ENCODE measurements at places on chromosomes 6 and 20. TPM values are rescaled to one million over a fixed set of nuclear protein-coding genes. Genes with fewer than 3 reads are reported as not detected.

The SLC12A5 gene
- 8.7 TPM for total RNA-seq

GRCh38 chr6:135743476-135743875 lies 108.0 kb upstream of the PDE7B start:
- no peaks in the 10 kb centered on the region for H3K36me3 ChIP-seq
- DNase-seq: no peak
- no peak overlapping the region for H3K4me3 ChIP-seq
- H3K27ac ChIP-seq: no peak overlapping the region
- no peaks in the 10 kb centered on the region for H3K4me1 ChIP-seq
- no peaks in the 10 kb centered on the region for H3K27me3 ChIP-seq

GRCh38 chr6:37134396-37135191 lies 35.4 kb upstream of the PIM1 start:
- peaks cover 89% of the 10 kb centered on the region for H3K4me1 ChIP-seq
- peak; percentile 97 for DNase-seq
- peak overlapping the region; percentile 98 for H3K27ac ChIP-seq
- H3K4me3 ChIP-seq: peak overlapping the region; percentile 43

The KIAA1586 gene
- total RNA-seq: 8.6 TPM

The MOG gene
- total RNA-seq: not detected

The CDK19 gene
- total RNA-seq: 34.0 TPM

GRCh38 chr6:40407239-40407638 lies 179.9 kb downstream of the LRFN2 start:
- H3K27me3 ChIP-seq: peaks cover 22% of the 10 kb centered on the region
- no peaks in the 10 kb centered on the region for H3K36me3 ChIP-seq
- no peak overlapping the region for H3K4me3 ChIP-seq

- H3K27ac ChIP-seq: no peak overlapping the region
- H3K4me3 ChIP-seq: no peak overlapping the region
- no peaks in the 10 kb centered on the region for H3K36me3 ChIP-seq
Observed at GRCh38 chr6:118981884-118982574, 47.1 kb upstream of the MCM9 start.

The SNAP25 gene
- not detected for total RNA-seq

DNA sequence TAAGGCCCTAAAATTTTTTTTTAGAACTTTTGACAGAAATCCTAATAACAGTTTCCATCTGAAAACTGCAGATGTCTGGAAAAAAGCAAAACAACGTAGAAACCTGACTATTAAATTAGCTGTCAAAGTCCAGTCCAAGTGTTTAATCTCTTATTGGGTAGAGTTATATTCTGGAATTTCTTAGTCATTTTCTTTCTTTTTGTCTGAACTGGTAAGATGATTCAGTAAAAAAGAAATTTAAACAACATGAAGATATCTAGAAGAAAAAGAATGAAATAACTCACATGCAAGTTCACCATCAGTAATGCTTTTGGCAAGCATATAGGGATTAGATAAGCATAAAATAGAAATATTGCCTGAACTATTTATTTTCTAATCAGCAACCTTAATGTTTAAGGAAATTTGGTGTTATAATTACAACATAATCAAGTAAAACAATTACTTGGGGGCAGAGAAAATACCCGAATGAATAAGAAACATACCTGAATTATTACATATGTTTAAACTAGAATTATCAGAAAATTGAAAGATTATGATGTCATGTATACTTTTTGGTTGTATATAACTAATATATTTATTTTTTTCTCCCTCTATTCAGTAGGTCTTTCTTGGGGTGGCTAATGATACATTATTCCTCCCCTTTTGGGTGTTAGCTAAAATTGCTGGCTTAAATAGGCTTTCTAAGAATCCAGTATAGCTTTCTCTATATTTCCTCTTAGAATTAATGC lies 51.1 kb downstream of the FAM83B start:
- DNase-seq: no peak
- 0 out of 2 replicates have a peak, but pooled peaks cover 6% of the 10 kb centered on the region for H3K4me1 ChIP-seq
- 0 out of 2 replicates have a peak, but pooled peaks cover 6% of the 10 kb centered on the region for H3K36me3 ChIP-seq
- no peaks in the 10 kb centered on the region for H3K27me3 ChIP-seq
- H3K27ac ChIP-seq: no peak overlapping the region
- no peak overlapping the region for H3K4me3 ChIP-seq

The C6orf163 gene
- total RNA-seq: 2.0 TPM

DNA sequence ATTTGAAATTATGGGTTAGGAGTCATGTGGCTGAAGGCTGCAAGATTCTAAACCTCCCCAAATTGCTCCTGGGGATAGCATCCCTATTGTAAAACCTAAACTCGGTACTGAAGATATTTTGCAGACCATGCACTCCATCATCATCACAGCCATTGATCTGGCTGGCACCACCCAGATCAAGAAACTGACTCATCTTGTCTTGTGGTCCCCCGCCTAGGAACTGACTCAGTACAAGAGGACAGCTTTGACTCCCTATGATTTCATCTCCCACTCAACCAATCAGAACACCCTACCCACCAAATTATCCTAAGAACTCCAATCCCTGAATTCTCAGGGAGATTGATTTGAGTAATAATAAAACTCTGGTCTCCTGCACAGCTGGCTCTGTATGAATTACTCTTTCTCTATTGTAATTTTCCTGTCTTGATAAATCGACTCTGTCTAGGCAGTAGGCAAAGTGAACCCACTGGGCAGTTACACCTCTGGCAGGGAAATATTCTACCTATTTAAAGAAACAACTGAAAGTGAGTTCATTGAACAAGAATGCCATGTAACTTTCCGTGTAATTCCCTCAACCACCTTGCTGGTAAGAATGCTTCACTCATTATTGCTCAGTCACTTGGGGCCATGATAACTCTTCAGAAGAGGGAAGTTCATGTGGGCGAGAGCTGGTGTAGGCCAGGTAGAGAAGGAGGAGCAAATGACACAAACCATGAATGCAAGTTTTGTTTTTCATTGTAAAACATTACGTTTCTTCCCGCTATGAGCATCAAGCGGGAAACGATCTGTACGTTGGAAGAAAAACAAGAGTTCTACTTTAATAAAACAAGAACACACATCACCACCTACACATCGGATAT lies 602.9 kb upstream of the ARID1B start:
- H3K27me3 ChIP-seq: no peaks in the 10 kb centered on the region
- H3K4me3 ChIP-seq: no peak overlapping the region
- no peak for DNase-seq
- no peaks in the 10 kb centered on the region for H3K4me1 ChIP-seq

The HLA-DRA gene
- total RNA-seq: not detected

DNA sequence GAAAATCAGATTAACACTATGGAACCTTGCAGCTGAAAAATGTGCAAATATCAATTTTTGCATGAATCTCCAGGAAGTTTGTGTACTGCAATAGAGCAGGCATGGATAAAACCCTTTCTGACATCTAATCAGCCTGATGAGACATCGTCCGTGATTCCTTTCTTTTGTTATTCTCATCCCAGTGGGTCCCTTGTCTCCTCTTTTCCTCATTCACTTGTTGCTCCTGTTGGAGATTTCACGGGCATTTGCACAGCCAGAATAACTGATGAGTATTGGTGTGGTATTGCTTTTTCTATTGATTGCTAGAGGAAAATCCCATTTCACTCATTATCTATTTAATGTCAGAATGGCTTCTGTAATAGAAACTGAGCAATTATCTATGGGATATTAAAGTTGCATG lies 39.9 kb downstream of the SCGN start:
- no peaks in the 10 kb centered on the region for H3K36me3 ChIP-seq
- H3K4me1 ChIP-seq: no peaks in the 10 kb centered on the region
- H3K4me3 ChIP-seq: no peak overlapping the region
- H3K27ac ChIP-seq: no peak overlapping the region
- DNase-seq: no peak

DNA sequence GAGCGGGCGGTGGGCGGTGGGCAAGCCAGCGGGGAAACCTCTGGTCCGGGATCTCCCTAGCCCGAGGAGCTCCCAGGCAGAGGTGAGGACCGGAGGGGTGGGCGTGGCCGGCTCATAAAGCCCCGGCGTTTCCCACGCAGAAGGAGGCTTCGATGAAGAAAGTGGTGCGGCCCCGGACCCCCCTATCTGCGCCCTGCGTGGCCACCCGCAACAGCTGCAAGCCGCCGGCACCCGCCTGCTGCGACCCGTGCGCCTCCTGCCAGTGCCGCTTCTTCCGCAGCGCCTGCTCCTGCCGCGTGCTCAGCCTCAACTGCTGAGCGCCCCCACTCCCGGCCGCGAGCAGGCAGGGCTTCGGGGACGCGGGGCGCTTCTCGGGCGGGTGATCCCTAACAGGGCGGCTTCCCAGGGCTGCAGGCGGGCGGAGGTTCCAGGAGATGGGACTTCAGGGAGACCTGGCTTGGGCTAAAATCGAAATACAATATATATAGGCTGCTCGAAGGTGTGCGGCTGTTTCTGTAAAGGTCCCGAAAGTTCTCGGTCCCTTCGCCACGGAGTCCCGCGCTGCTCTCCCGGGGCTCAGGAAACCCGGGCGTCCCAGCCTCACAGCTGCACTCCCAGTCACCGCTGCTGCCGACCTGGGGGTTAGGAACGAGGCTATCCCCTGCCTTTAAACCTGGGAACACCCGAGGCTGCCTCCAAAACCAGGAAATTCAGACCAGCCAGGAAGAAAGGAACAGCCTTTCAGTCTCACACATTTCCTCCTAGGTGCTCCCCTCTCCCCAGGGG lies 27.8 kb downstream of the ASIP start:
- no peak overlapping the region for H3K4me3 ChIP-seq
- no peaks in the 10 kb centered on the region for H3K4me1 ChIP-seq

The SUPT3H gene
- total RNA-seq: 9.0 TPM

- peaks cover 12% of the 10 kb centered on the region for H3K36me3 ChIP-seq
- peak overlapping the region; percentile 23 for H3K27ac ChIP-seq
- no peaks in the 10 kb centered on the region for H3K27me3 ChIP-seq
- peaks cover 41% of the 10 kb centered on the region for H3K4me1 ChIP-seq
- no peak overlapping the region for H3K4me3 ChIP-seq
Observed at GRCh38 chr20:32204205-32205109, 3.1 kb downstream of the PLAGL2 start.

The ZC2HC1B gene
- not detected for total RNA-seq

- no peaks in the 10 kb centered on the region for H3K27me3 ChIP-seq
- H3K4me3 ChIP-seq: no peak overlapping the region
- DNase-seq: no peak
- no peaks in the 10 kb centered on the region for H3K36me3 ChIP-seq
- no peak overlapping the region for H3K27ac ChIP-seq
Observed at GRCh38 chr6:130116273-130116672, 97.9 kb downstream of the L3MBTL3 start.

- H3K4me3 ChIP-seq: no peak overlapping the region
- H3K27me3 ChIP-seq: no peaks in the 10 kb centered on the region
- no peak for DNase-seq
- peaks cover 57% of the 10 kb centered on the region for H3K4me1 ChIP-seq
- H3K36me3 ChIP-seq: no peaks in the 10 kb centered on the region
Observed at GRCh38 chr6:17866876-17867444, 120.5 kb downstream of the KIF13A start.

- H3K4me3 ChIP-seq: no peak overlapping the region
- no peaks in the 10 kb centered on the region for H3K27me3 ChIP-seq
- no peak overlapping the region for H3K27ac ChIP-seq
- no peak for DNase-seq
- H3K36me3 ChIP-seq: no peaks in the 10 kb centered on the region
Observed at GRCh38 chr6:141024526-141024925, 1108.2 kb upstream of the GJE1 start.

The TEAD3 gene
- 40.1 TPM for total RNA-seq

The SH3BGRL2 gene
- total RNA-seq: 27.4 TPM

The MAS1L gene
- not detected for total RNA-seq

DNA sequence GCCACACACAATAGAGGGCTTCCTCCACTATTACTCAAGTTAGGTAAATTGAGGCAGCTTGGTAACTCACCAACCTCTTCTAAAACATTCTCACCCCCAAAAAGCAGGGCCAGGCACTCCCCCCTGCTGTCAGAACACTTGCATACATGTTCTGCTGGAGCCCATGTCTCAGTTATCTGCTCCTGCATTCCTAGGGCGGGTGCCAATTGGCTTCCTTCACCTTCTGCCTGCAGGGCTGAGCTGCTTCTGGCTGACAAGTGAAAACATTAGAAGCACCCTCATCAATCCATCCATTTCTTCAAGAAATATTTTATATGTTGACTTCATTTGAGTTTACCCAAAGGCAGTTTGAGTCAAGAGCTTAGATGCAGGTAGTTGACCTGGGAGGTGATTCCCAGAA lies 4.5 kb upstream of the ENTPD6 start:
- no peak overlapping the region for H3K27ac ChIP-seq
- 0 out of 2 replicates have a peak, but pooled peaks cover 5% of the 10 kb centered on the region for H3K4me1 ChIP-seq
- H3K36me3 ChIP-seq: no peaks in the 10 kb centered on the region
- DNase-seq: no peak

GRCh38 chr20:23926944-23927872 lies 47.7 kb upstream of the CST5 start:
- H3K4me1 ChIP-seq: no peaks in the 10 kb centered on the region
- H3K27me3 ChIP-seq: no peaks in the 10 kb centered on the region
- no peaks in the 10 kb centered on the region for H3K36me3 ChIP-seq
- no peak overlapping the region for H3K27ac ChIP-seq

GRCh38 chr6:132425176-132425575 lies 23.9 kb upstream of the MOXD1 start:
- H3K4me1 ChIP-seq: no peaks in the 10 kb centered on the region
- no peaks in the 10 kb centered on the region for H3K27me3 ChIP-seq
- no peaks in the 10 kb centered on the region for H3K36me3 ChIP-seq

DNA sequence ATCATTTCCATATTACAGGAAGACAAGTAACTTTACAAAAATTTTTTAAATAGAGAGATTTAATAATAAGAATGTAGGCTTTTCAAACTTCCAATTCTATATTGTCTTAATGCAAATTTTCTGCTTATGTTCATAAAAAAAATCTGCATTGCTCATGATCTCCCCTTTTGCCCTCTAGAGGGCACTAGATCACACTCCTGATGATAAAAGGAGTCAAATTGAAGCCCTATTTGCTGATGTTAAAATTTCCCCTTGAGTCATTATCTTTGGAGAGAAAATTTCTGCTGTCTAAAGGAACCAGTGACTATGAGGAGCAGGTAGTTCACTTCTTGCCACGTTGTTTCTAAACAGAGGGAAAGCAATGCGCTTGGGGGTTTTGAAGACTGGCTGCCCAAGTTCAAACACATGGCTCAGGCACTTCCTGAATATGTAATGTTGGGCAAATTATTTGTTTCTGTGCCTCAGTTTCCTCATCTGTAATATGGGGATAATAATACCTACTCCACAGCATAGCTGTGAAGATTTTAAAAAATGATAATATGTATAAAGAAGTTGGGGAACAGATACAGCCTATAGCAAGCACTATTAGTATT lies 874.2 kb downstream of the TFAP2A start:
- DNase-seq: peak; percentile 22
- no peaks in the 10 kb centered on the region for H3K4me1 ChIP-seq
- no peak overlapping the region for H3K27ac ChIP-seq
- no peak overlapping the region for H3K4me3 ChIP-seq
- H3K27me3 ChIP-seq: no peaks in the 10 kb centered on the region

The DAAM2 gene
- not detected for total RNA-seq

Data from PC-9 (cell line).